ENCODE measurements at places on chromosomes 4 and X.

- DNase-seq, result no peak
These were observed 28.0 kb downstream of the DKK2 start for GRCh38 chr4:107008115-107008514.

DNA sequence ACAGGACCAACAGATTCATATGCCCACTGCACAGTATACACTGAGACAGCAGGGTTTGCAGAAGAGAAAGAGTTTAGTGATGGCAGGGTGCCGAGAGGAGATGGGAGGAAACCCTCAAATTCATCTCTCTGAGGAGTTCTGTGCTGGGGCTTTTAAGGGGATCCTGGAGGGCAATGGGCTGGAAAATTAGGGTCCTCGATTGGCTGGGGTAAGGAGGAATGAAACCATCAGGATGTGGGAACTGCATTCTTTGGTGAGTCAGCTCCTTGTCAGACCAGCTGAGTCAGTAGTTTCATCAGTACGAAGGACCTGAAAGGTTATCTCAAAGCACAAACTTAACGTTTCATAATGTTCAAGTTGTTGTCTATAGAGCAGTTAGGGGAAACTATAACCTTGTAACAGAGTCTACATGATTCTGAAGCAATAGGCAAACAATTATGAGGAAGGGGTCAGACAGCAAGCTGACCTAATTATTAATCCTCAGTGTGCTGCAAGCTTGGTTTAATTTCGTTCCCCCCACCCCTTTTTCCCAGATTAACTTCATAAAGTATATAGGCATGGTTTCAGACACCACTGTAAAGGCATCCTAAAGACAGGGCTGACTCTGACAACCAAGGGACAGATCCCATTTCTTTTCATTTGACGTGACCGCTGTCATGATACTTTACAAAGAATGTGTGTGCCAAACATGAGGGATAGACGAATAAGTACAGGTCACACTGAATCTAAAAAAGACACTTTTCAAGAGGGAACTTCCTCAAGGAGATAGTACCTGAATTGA is 1.5 kb upstream of the MSMO1 start:
- no peak for DNase-seq

DNA sequence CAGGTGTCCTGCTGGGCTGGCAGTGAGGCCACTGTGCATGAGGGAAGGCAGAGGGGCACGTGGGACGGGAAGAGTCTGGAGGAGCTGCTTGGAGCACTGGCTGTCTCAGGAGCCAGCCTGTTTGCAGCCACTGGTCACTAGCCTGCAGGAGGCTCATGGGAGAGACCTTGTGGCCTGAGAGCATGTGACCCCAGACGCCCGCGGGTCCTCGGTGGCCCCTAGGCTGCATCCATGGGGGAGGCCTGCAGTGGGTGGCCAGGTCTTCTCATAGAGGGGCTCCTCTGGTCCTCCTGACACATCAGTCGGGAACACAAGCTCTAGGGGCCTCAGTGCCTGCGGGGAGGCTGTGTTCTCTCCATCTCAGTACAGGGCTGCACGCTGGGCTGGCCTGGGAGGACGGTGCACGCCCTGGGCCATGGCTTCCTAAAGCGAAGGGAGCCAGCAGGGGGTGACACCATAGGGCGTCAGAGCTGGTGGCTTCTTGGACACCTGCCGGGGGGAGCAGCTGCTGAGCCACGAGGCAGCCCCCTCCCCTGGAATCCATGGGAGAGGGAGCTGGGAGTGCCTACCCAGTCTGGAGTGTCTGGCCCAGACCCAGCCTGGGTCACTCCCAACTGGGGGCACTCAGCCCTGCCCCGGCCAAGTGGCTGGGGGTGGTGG is 12.3 kb downstream of the NAT8L start:
- no peak for DNase-seq

- no peak for DNase-seq
These were observed 172.7 kb upstream of the USP9X start for GRCh38 chrX:40912576-40912975.

- DNase-seq, result no peak
These were observed 324.0 kb downstream of the NR3C2 start for GRCh38 chr4:148118179-148118578.

- DNase-seq, result no peak
These were observed 12.7 kb upstream of the CD40LG start for GRCh38 chrX:136635235-136635634.

GRCh38 chrX:111411983-111412382 is at the start of gene DCX:
TSS of gene DCX (minus strand) at chrX:111412192. CDS start at chrX:111410398, 1,794 bp downstream.
- DNase-seq, result no peak

DNA sequence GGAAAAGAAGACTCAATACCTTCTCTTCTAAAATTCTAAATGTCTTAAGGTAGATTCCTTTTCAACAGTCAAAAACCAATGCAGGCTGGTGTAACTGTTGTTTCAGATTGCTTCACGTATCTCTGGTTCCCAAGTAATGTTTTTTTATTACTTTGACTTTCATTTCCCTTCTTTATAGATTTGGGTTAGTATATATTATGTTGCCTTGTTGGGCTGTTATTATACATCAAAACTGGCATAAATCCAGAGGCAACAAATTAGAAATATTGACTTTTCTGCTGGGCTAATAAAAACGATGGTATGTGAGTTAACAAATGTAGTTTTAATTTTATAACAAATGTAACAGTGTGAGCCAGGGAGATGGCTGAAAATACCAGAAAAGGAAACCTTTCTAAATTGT is 444.7 kb upstream of the TENM3 start:
- no peak for DNase-seq

- DNase-seq, result no peak
These were observed 337.7 kb upstream of the FAM241A start for GRCh38 chr4:111807576-111807975.

DNA sequence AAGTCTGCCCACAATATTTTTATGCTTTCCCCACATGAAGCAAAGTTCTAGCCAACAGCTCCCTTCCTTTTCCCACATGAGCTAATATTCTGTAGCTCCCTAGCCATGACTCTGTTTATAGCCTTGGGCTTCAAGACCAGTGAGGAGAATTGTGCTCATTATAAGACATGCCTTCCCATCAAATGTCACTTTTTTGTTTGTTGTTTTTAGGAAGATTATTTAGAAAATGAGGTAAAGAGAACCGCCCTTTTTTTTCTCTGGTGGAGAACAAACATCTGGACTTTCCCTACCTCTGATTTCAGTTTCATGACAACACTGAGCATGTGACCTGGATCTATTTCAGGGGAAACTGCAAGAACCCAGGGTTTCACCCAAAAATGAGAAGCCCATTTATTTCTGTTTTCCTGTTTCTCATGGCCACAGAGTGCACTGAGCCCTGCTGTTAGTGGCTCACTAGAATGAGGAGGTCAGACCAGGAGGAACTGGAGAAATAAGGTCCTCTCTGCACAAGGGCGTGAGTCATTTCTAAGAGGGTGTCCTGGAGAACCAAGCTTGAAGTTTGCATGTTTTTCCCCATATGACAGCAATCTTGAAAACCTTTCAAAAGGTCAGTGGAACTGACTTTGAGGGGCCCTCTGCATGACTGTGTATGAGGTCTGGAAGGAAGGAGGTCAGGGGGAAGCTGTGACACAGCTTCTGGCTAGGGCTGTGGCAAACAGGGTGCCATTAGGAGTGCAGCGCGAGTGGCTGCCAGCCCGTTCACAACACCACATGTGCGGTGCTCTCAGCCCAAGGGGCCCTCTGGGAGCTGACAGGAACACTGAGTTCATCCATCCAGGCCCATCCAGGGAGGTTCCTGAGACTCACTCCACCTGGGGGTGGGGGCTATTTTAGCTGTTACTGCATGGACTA is 55.2 kb downstream of the CHST7 start:
- no peak for DNase-seq
